RWPE1 (cell line): ENCODE measurements at places on chromosomes 4 and X.

- DNase-seq = no peak
Measured at GRCh38 chr4:177093964-177094363, 215.7 kb upstream of the NEIL3 start.

- DNase-seq = no peak
Measured at GRCh38 chrX:44054863-44055601, 81.8 kb upstream of the NDP start.

GRCh38 chr4:122959981-122960610 lies 37.7 kb upstream of the NUDT6 start:
- no peak for DNase-seq

- peak; percentile 4 for DNase-seq
Measured at GRCh38 chr4:71377561-71377960, 38.7 kb downstream of the SLC4A4 start.

DNA sequence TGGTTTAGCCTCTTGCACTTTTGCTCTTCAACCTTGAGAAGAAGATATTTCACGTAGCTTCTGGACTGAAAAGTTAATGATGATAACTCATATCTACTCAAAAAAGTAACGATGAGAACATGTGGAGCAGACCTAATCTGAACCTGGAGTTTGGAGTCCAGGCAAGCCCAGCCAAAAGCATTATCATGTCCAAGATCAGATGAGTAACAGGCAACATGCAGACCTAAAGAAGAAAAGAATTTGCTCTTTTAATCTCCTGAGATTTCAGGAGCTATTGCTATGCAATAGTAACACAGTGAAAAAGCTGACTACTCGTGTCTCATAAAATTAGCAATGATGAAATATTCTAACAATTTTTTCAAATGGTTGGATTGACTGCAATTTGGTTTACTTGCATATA lies 21.8 kb upstream of the PPA2 start:
- DNase-seq = no peak

GRCh38 chr4:152920768-152921167 lies 15.4 kb upstream of the FHDC1 start:
- no peak for DNase-seq

GRCh38 chr4:173415092-173415491 lies 16.2 kb upstream of the SCRG1 start:
- peak; percentile 20 for DNase-seq

GRCh38 chrX:116272861-116273260 lies 102.3 kb downstream of the AGTR2 start:
- DNase-seq = no peak

- peak; percentile 30 for DNase-seq
Measured at GRCh38 chrX:106300239-106300638, 132.1 kb downstream of the PWWP3B start.

GRCh38 chr4:6480534-6481088 lies 8.2 kb upstream of the PPP2R2C start:
- DNase-seq = no peak

- DNase-seq = no peak
Measured at GRCh38 chr4:168853770-168854169, 156.3 kb downstream of the CBR4 start.

GRCh38 chr4:141177171-141177570 lies 43.5 kb upstream of the ZNF330 start:
- DNase-seq = no peak

DNA sequence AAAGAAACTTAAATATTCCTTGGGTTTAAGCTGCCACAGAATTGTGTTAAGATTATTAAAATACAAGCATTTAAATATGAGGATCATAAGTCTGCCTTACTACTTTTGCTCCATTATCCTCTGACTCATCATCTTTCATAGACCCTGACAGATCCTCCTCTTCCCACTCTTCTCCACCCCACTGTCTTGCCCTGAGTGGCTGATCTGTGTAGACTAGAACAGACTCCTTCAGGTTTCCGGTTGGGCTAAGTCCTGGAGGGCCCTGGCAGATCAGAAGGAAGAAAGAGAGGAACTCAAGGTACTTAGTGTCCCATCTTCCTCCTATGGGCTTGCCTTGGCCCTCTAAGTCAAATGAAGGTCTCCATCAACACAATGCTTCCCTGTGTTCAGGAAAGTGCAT lies 30.7 kb downstream of the PALLD start:
- no peak for DNase-seq

DNA sequence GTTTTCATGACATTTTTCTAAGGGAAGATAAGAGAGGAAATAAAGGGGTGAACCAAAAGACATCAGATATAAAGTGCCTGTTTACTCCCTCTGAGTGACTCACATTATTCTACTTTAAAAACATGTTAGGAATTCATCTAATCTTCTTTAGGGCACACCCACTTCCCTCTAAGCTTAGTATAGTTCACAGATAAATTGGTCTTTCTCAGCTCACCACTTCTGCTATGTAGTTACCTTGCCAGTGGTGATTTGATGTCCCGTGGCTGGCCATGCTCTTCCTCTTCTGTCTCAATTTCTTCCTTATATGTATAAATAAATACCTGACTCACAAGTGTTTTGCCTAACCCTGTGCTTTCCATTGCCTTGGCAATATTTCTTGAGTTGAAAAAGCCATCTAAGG lies 96.8 kb downstream of the PDLIM5 start:
- DNase-seq = peak; percentile 72

- DNase-seq = peak; percentile 73
Measured at GRCh38 chrX:109840585-109840984, 107.5 kb upstream of the ACSL4 start.

- DNase-seq = no peak
Measured at GRCh38 chr4:38663090-38663800, 754 bp upstream of the KLF3 start.

DNA sequence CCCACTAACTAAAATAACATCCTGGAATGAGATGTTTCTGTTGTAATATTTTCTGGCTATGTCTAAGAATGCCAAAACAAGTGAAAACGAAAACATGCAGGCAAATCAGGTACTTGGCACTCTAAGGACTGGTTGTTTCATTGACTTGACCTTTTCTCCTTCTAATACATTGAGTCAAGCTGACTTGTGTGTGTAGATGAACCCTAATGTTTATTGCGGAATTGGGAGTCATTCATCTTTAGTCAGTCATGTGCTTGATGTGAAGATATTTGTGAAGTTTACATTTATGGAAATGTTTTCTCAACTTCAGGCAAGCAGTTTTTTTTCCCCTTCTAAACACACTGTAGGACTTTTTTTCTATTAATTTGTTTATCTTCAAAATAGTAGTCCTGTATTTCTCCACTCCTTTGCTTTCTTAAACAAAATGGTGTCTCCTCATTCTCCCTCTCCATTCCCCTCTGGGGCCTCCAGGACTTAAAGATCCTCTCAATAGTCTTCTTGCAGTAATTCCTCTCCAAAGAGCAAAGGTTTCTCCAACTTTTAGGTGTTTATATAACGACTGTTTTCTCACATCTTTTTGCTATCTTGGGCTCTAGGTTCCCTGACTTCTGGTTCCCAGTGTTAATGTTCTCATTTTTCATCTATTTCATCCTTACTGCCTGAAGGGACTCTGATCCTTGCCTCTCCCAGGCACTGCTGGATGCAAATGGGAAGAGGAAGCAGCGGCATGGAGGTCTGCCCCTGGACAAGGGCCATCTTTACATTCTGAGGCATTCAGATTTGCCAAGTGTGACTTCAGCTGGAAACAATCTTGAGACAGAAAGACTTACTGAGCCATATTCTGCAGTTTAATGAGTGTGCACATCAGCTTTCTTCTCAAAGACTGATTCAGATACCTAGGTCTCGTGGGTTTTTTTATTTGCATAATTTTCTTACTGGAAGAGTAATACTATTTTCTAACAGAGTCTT lies 166.4 kb downstream of the ARHGAP6 start:
- no peak for DNase-seq

DNA sequence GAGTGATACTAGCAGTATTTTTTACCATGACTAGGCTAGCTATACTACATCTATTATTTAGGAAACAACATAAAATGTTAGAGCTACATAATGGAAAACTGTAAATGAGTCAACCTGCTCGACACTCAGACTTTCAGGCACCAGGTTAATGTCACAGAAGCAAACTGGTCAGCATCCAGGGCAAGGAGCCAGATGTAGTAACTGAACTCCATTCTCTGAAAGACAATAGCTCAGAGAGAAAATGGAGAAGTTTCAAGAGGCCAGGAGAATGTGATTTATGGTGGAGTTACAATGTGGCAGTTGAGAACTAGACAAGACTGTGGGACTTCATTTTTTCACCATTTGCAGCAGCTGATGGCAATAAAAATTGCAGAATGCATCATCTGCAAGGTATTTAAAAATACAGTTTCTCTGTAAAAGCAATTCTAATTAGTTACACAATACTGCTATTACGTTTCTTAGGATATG lies 342.7 kb upstream of the PABPC4L start:
- DNase-seq = no peak

GRCh38 chr4:166675411-166675810 lies 558.9 kb downstream of the SPOCK3 start:
- DNase-seq = peak; percentile 20

DNA sequence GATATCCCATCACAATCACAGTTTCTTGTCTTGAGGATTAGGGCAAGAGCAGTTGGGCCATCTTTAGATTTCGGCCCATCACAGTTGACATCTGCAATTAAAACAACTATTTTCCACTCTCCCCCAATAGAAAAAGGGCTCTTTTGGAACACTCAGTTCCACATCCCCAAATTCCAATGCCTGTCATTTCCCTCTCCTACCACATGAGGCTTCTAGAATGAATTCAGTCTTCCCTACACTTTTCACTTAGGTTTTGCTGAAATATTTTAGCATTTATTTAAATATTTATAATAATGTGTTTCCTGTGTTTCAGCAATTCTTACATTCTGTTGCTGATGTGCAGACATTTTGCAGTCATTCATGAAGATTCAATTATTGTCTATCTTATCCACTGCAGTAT lies 118.4 kb downstream of the COX18 start:
- DNase-seq = no peak

- no peak for DNase-seq
Measured at GRCh38 chr4:15965325-15965724, 2.4 kb upstream of the FGFBP2 start.

- no peak for DNase-seq
Measured at GRCh38 chr4:150133605-150134004, 55.4 kb downstream of the DCLK2 start.

- no peak for DNase-seq
Measured at GRCh38 chrX:134929808-134930207, 61.0 kb upstream of the SMIM10 start.

- DNase-seq = peak; percentile 75
Measured at GRCh38 chr4:123832173-123833026, 435.8 kb downstream of the SPRY1 start.

DNA sequence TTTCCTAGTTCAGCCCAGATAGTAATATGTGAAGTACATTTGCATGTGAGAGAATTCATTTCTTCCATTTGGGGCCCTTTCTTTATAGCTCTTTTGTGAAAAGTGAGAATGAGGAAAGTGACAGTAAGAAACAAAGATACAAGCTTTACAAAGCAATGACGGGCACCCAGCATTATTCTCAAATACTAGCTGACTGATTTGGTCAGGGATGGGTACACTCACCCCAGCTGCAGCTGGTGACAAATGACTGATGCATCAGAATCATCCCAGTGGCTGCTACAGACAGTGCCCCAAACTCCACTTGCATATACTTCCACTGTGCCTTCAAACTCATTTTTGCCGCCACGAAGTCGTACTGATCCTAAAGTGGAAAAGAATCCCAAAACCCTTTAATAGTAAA lies 14.8 kb downstream of the PRSS12 start:
- no peak for DNase-seq

DNA sequence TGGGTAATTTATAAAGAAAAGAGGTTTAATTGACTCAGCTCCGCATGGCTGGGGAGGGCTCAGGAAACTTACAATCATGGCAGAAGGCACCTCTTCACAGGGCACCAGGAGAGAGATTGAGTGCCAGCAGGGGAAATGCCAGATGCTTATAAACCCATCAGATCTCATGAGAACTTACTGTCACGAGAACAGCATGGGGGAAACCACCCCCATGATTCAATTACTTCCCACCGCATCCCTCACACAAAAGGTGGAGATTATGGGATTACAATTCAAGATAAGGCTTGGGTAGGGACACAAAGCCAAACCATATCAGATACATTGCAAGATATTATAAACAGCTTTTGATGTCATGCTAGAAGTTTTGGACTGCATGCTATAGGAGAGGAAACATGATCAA lies 204.3 kb downstream of the VEGFC start:
- no peak for DNase-seq

DNA sequence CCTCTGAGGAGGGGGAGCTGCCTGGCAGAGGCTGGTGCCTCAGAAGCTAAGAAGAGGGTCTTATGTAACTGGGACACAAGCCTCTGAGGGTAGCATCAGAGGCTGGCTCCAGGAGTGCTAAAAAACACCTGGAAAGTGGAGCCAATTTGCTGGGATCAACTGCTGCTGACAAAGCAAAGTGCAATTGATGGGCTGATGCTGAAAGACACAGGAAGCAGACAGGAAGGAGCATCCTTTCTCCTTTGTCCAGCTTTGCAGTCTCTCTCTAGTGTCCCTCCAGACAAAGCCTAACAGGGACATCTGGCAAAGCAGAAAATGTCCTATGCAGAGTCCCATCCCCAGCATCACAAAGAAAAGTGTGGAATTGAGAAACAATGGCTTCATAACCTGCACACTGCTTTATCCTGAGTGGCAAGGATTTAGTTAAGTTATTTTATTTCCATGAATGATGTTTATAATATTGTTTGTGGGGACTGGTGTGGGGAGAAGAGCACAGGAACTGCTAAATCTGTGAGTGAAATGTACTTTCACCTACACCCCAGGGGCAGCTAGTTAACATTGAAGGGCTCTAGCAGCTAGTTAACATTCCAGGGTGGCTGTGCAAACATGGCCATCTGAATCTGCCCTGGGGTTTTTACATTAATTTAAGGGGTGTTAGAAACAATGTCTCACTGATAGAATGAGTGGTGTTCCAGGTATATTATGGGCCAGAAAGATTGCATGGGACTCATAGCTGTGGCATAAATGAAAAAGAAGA lies 25.6 kb upstream of the MBTPS2 start:
- DNase-seq = no peak

- no peak for DNase-seq
Measured at GRCh38 chrX:102723456-102723855, 2.9 kb downstream of the GPRASP3 start.

- DNase-seq = peak; percentile 91
Measured at GRCh38 chr4:164536814-164537213, 217.1 kb upstream of the SMIM31 start.

- DNase-seq = peak; percentile 48
Measured at GRCh38 chr4:24770032-24770584, 25.3 kb upstream of the SOD3 start.

DNA sequence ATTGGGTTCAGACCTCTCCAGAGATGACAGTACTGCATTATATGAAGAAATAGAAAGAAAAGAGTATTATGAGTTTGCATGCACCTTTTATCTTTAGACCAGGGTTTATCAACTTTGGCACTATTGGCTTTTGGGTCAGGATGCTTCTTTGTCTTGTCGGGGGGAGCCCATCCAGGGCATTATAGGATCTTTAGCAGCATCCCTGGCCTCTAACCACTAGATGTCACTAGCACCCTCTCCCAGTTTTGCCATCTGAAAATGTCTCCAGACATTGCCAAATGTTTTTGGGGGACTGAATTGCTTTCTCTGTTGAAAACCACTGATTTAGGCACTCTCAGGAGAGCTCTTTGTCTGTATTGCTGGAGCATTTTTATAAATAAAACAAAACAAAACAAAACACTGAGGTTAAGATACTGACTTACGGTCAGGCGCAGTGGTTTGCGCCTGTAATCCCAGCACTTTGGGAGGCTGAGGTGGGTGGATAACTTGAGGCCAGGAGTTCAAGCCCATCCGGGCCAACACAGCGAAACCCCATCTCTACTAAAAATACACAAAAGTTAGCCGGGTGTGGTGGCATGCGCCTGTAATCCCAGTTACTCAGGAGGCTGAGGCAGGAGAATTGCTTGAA lies 23.6 kb downstream of the CA5B start:
- DNase-seq = peak; percentile 19
